ENCODE measurements at places on chromosomes 16 and 17. TPM values are rescaled to one million over a fixed set of nuclear protein-coding genes. Genes with fewer than 3 reads are reported as not detected.

DNA sequence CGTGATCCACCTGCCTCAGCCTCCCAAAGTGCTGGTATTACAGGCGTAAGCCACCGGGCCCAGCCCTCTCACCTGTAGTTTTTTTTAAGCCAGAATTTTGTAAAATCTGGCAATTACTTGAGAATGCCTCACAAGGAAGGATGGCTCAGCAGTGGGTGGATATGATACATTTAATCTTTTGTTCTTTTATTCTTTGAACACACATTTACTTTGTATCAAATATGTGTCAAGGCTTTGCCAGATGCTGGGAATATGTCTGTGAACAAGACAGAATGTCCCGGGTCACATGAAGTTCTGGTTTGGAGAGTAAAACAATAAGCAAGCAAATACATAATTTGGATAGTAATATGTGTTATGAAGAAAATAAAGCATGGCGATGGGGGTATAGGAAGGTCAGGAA, 4.9 kb upstream of the COPS3 start:
- H3K27ac ChIP-seq = peak overlapping the region; percentile 77
- DNase-seq = peak; percentile 69
- peaks cover 6% of the 10 kb centered on the region for H3K4me1 ChIP-seq

CDH11 gene
- 32.8 TPM for total RNA-seq

DNA sequence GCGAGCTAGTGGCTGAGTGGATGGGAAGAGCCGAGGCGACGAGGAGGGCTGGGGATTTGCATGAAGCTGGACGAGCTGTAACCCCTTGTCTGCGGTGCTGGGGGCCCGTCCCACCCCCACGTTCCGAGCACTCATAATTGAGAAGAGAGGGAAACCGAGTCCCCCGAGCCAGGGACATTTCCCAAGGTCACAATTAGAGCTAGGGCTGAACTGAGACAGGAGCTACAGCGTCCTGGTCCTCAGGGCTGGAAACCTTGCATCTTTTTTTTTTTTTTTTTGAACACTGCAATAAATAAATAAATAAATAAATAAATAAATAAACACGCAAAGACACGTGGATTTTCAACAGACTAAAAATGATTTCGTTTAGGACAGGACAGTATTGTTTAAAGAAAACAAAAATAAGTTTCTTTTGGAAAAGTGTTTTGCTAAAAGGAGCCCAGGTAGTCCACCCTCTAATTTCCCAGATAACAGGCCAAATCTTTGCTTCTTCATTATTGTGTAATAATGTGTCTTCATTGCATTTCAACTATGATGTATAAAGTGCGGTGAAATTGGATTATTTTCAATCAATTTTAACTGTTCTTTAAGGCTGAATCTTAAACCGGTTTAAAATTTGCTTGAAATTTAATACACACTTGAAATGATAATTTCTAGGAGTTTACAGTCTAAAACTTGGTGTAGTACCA, 992 bp downstream of the GDPD1 start:
- DNase-seq = peak; percentile 40
- peak overlapping the region; percentile 52 for H3K27ac ChIP-seq
- H3K4me3 ChIP-seq = peak overlapping the region; percentile 77
- H3K27me3 ChIP-seq = no peaks in the 10 kb centered on the region
- H3K4me1 ChIP-seq = no peaks in the 10 kb centered on the region

SDR42E1 gene
- 6.5 TPM for total RNA-seq

DNA sequence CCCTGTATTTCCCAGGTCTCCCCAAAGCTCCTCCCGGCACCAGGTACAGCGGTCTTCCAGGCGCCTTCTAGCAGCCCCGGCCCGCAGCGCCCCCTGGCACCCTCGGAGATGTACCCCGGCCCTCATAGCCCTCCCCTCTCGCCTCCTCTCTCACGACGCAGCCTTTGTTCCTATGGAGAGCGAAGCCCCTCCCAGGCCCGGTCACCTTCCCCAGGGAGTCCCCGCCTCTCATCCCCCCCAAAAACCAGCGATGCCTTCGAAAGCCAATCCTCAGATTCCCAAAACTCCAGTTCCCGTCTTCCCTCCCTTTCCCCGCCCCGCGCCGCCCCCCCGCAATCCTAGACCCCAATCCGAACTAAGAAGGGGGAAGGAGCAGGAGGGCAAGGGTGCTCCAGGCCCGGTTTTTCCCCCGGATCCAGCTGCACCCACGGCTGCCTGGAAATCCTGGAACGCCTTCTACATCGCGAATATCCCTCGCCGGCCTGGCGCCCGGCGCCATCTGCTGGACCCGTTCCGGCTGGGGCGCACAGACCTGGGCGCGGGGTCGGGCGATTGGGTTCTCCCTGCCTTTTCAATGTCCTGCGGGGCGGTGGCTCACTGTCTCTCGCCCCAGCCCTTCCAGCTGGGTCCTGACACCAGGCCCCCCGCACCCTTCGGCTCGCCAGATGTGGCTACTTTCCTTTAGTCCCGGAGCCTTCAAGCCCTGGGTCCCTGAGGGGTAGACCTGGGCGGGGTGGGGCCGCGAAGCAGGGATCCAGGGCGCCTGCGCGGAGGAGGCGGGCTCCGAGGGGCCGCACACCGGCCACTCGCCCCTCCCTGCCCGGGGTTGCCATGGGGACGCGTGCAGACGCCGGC, at the start of gene DNAH2:
Gene DNAH2, plus strand, starts transcription at position 844 of the 855 bp plus-strand sequence. CDS start 1,991 bp downstream, outside the sequence.
- peaks cover 12% of the 10 kb centered on the region for H3K4me1 ChIP-seq
- no peaks in the 10 kb centered on the region for H3K36me3 ChIP-seq
- H3K4me3 ChIP-seq = peak within 1 kb of the TSS; percentile 49

DNA sequence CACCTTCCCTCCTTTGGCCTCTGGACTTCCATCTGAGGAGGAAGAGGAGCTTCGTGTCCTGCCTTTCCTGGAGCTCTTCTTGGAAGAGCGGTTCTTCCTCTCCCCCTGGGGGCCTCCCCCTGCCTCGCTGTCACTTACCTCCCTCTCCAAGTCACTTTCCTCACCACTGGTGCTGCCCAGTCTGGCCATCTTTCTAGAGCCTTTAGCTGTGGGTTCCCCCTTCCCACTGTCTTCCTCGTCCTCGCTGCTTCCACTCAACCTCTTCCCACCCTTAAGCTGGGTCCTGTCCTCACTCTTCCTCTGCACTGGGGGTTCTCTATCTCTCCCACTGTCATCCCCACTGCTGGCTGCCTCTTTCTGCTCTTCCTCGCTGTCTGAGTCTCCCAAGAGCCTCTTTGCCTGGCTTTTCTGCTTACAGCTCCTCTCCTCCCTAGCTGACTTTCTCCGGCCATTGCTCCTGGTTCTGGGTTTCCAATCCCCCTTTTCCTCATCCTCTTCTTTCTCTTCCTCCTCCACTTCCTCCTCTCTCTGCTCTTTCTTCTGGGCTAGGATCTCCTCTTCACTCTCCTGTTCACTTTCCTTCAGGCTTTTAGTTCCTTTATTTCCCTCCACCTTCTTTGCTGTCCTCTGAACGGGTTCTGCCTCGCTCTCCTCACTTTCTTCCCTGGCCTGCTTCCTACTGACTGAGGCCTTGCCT, 1.4 kb downstream of the HIRIP3 start:
- DNase-seq = no peak
- H3K27me3 ChIP-seq = no peaks in the 10 kb centered on the region
- peaks cover 17% of the 10 kb centered on the region for H3K4me1 ChIP-seq
- H3K36me3 ChIP-seq = no peaks in the 10 kb centered on the region

WNT3 gene
- total RNA-seq = 7.7 TPM

DNA sequence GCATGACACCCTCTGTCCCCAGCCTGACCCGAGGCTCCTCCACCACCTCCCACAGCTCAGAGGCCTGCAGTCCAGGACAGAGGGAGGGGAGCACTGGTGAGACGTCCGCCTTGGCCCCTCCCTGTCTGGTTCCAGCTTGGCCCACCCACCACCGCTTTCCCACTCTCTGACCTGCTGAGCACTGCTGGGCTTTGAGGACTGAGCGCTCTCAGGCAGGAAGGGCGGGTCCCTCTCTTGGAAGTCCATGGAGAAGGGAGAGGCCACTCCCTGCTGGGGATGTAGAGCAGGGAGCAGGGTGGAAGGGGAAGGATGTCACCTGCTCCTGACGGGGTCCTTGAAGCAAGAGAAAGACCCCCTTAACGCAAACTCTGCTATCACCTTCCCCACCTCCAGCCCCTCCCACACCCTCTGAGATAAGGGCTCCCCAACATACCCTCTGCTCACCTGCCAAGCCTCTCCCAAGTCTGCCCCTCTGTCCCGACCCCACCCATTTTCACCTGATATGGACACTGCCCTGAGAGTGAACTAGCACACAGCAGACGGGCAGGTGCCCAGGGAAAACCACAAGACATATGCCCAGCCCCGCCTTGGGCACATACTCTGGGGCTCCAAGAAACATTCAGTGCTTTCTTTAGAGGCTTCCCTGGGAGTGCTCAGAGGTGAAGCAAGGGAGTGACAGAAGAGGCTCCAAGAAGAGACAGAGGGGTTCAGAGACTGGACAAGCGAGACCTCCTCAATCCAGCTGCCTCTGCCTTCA, 1.4 kb downstream of the OSBPL7 start:
- no peaks in the 10 kb centered on the region for H3K27me3 ChIP-seq
- H3K4me1 ChIP-seq = peaks cover 9% of the 10 kb centered on the region
- no peak overlapping the region for H3K4me3 ChIP-seq
- no peak for DNase-seq
